ENCODE measurements at places on chromosomes 5 and 9.

DNA sequence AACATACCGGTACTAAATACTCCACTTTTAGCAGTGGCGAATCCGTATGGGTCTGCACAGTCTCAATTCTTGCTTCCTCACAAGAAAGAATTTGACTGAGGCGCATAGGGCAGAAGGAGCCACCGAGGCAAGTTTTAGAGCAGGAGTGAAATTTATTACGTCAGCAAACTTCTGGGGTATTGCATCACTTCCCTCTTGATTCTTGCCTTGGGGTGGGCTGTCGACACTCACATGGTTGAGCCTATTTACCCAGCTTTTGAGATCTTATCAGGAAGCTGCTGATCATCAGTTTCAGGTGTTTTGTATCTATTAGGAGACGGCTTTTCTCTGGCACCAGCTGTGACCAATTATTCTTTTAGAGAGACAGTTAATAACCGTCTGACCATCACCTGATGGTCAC, 111.5 kb upstream of the CCNH start:
- DNase-seq, result no peak

DNA sequence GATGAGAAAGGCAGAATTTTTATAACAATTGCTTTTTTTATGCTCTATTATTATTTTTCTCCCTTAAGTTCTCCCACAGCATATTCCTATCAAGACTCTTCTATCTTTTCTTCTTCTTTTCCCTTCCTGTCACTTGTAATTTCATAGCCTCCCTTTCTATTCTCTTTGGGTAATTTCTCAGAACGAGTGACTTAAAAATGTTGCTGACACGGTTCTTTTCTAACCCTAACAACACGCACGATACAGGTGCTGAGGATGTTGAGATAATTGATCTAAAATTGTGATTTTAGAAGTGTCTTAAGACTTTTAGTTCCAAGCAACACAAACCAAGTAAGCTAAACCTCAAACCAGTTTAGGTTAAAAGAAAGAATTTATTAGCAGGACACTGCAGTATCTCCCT, 105.9 kb downstream of the RASGRF2 start:
- no peak for DNase-seq

GRCh38 chr5:36934740-36935356, 58.3 kb downstream of the NIPBL start:
- DNase-seq, result no peak

DNA sequence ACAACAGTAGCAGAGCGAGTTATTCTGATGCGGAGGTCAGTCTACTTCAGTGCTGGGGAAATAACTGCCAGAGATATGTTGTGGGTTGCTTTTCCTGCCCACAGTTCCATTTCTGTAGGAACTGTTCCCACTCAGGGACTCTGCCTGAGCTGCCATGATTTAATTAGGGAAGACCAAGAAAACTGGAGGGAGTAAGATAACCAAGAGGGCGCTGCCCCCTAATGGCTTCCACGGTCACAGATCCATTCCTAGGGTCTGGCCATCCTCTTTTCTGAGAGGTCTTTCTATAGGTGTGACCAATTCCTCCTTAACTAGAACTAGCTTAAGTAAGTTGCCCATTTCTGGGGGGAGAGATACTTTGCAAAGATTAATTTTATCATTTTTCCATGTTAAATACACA, 125.9 kb downstream of the APBA1 start:
- DNase-seq, result peak; percentile 44

DNA sequence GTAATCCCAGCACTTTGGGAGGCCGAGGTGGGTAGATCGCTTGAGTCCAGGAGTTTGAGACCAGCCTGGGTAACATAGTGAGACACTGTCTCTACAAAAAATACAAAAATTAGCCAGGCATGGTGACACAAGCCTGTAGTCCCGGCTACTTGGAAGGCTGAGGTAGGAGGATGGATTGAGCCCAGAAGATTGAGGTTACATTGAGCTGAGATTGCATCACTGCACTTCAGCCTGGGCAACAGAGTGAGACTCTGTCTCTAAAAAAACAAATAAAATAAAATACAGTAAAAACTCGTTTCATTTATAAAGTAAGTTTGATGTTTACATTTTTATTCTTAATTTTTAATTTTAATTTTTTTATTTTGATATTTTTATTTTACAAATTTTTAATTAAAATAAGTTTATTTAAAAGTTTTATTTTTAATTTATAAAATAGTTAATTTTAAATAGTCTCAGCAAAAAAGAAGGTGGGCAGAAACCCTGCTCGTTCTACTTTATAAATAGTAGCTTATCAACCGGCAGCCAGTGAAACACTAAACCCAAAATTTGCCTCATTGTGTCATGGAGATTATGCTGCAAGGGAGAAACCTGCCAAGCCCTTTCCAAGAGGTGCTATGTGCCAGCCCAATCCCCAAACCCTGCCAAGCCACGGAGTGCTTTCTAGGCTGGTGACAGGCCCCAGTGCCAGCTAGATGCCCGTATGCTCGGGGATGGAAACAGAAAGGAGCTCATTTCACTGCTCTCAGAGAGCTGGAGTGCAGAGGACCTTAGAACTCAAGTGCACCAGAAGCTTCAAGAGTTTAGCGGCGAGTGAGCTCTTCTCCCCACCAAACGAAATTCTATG, 38.9 kb downstream of the SERINC5 start:
- DNase-seq, result peak; percentile 88

DNA sequence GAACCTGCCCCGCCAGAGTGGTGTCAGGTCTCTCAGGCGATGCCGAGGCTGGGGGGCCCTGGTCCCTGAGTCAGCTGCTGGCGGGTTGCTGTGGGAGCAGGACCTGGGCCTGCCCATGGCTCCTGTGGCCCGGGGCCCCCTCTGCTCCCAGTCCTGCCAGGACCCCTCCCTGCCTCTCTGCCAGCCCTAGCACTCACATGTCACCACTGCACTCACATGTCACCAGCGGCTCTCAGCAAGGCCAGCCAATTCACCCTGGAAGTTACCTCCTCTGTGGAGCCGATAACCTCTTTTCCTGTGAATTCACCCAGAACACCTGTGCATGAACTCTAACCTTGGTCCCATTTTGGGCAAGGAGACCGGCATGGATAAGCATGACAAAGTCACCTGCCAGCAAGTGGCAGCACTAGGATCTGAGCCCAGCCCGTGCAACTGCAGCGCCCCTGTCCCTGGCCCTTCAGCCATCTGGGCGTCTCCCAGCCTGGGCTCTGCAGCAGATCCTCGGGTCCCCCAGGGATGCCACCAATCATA, 170.2 kb downstream of the GAPVD1 start:
- no peak for DNase-seq

- DNase-seq, result no peak
These were observed 93.9 kb downstream of the SLC44A1 start for GRCh38 chr9:105338308-105338707.

GRCh38 chr9:129171993-129172751, 5.9 kb downstream of the IER5L start:
- DNase-seq, result no peak

DNA sequence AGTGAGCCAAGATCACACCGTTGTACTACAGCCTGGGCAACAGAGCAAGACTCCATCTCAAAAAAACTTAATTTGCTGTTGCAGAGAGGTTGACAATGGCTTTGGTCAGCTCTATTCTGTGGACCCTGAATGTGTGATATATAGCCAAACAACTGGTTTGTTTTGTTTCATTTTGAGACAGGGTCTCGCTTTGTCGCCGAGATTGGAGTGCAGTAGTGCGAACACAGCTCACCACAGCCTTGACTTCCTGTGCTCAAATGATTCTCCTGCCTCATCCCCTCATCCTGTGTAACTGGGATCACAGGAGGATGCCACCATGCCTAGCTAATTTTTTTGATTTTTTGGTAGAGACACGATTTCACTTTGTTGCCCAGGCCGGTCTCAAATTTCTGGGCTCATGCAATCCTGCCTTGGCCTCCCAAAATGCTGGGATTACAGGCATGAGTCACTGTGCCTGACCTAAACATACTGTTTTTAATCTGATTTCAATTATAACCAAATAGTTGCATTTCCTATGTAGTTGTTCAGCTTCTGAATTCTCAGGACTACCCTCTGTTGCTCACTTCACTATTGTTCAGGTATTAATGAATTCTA, 9.8 kb downstream of the RNF183 start:
- no peak for DNase-seq

DNA sequence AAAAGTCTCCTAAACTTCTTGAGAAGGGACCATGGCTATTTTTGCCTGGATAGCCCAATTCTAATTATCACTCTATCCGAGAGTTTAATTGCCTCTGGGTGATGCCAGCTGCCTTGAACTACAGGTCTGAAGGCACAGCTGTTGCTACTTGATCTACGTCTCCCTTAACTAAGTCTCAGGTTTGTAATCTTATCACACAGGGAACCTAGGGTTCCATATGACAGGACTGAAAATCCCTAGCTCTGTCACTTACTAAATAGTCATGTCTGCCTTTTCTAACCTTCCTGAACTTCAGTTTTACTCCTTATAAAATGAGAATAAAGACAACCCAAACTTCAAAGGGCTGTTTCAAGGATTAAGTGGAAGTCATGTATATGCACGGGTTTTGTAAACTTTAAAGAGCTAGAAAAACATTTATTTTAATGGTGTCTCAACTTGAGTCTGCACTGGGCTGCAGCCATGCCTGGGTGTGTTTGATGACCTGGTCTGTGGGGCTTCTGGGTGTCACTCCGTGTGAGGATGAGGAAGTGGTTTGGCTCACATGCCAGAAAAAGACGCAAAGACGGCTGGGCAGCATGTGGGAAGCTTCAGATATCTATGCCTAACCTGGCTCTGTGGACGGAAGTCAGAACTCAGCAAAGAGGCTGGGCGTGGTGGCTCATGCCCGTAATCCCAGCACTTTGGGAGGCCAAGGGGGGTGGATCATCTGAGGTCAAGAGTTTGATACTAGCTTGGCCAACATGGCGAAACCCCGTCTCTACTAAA, 129.3 kb upstream of the SLC44A1 start:
- DNase-seq, result no peak

GRCh38 chr9:134065612-134066419, 2.0 kb downstream of the BRD3 start:
- DNase-seq, result no peak

GRCh38 chr5:80119372-80119771, 84.2 kb downstream of the THBS4 start:
- peak; percentile 32 for DNase-seq

GRCh38 chr9:89716559-89716958, 111.7 kb downstream of the GADD45G start:
- no peak for DNase-seq

DNA sequence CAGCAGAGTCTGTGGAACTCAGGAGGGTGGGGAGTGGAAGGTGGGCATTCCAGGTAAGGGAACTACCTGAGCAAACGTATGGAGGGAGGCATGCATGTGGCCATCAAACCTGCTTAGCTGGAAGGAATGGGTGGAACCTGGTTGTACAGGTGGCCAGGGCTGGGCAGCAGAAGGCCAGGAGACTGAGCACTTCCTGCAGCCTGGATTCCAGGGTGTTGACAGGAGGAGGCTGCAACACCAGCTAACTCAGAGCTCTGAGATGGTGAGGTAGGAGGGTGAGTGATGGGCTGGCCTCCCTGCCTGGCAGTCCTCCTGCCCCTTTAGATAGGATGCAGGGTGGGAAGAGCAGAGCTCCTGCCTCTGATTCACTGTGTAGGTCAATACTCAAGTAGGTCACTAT, 92.5 kb upstream of the CPEB4 start:
- no peak for DNase-seq

- no peak for DNase-seq
These were observed 40.8 kb upstream of the DAB2IP start for GRCh38 chr9:121610638-121610953.

DNA sequence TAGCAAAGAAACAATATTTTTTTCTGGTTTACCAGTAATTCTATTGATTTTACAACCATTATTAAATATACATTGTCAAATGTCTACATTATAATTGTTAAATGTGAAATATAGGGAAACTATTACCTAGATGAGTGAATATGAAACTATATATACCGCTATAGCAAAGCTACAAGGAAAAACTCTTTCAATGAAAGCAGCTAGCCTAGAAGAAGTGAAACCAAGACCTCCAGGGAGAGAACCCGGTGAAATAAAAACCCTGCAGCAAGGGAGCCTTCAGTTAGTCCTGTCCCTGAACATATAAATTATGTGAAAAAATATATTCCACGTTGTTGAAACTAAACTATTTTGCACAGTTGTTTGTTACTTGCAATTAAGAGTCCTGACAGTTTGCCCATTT, 913.1 kb downstream of the EFNA5 start:
- no peak for DNase-seq

DNA sequence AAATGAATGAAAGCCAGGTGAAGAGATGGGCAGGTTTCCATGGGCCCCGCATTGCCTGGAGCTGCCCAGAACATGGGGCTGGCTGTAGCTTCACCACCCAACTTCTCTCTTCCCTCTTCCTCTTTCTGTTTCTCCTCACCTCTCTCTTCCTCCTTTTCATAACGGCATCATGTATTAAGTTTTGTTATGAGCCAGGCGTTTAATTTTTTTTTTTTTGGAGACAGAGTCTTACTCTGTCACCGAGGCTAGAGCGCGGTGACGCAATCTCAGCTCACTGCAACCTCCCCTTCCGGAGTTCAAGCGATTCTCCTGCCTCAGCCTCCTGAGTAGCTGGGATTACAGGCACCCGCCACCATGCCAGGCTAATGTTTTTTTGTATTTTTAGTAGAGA, 13.0 kb upstream of the SPINK4 start:
- DNase-seq, result peak; percentile 5

GRCh38 chr5:169576181-169576598, 7.4 kb upstream of the SPDL1 start:
- DNase-seq, result no peak

- DNase-seq, result no peak
These were observed 100.8 kb upstream of the TBCA start for GRCh38 chr5:77876862-77877502.

DNA sequence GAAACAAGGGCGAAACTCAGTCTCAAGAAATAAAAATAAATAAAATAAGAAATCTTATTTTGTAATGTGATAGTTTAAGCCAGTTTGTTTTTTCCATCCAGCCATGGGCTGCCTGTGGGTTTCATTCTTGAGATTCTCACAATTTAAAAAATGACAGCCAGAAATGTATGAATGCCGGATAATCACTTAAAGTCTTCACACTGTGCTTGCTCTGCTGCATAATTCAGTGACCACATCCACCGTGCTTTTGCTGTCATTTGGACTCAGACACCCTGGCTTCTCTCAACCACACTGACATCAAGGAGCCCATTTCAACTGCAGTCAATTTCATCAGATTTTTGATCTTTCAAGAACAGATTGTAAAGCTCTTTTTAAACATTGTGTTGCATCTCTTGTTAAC, 61.0 kb upstream of the DAPK1 start:
- DNase-seq, result no peak

- peak; percentile 6 for DNase-seq
These were observed 62.8 kb downstream of the PFDN1 start for GRCh38 chr5:140239939-140240700.
